ENCODE measurements at places on chromosomes 12 and 14.

- no peak for DNase-seq
Observed at GRCh38 chr12:12323591-12323990, 26.5 kb downstream of the MANSC1 start.

GRCh38 chr12:48356041-48356768 is 5.5 kb upstream of the ZNF641 start:
- no peak for DNase-seq

GRCh38 chr14:75418850-75419768 is 8.7 kb upstream of the JDP2 start:
- DNase-seq: no peak

DNA sequence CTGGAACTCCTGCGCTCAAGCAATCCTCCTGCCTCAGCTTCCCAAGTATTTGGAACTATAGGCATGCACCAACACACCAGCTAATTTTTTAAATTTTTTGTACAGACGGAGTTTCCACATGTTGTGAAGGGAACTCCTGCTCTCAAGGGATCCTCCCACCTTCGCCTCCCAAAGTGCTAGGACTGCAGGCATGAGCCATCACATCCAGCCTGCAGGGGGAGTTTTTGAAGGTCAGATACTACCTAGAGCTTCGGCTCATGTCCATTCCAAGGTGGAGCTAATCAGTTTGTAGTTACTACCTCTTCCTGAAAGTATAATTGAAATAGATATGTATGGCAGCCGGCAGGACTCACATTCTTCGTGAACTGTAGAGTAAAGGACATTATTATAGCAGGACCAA is 3.7 kb upstream of the TAS2R19 start:
- DNase-seq: no peak

DNA sequence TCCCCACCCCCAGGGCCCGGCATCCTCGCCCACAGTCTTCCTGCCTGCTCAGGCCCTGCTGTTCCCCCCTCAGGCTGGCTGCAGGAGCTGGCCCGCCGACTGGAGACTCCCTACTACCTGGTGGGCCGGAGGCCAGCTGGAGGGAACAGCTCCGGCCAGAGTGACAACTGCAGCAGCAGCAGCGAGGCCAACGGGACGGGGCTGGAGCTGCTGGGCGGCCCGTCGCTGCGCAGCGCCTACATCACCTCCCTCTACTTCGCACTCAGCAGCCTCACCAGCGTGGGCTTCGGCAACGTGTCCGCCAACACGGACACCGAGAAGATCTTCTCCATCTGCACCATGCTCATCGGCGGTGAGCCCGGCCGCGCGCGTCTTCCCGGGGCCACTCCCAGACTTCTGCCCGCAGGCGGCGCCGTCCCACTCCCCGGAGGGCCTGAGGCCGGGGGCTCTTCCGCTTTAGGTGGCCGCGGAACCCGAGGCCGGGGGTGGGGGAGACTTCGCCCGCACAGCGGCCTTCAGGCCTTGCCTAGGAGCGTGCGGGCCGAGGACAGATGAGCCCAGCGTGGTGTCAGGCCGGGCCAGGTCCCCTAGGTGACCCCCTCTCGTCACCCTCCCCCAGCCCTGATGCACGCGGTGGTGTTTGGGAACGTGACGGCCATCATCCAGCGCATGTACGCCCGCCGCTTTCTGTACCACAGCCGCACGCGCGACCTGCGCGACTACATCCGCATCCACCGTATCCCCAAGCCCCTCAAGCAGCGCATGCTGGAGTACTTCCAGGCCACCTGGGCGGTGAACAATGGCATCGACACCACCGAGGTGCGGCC is 10.2 kb downstream of the KCNH3 start:
- no peak for DNase-seq

DNA sequence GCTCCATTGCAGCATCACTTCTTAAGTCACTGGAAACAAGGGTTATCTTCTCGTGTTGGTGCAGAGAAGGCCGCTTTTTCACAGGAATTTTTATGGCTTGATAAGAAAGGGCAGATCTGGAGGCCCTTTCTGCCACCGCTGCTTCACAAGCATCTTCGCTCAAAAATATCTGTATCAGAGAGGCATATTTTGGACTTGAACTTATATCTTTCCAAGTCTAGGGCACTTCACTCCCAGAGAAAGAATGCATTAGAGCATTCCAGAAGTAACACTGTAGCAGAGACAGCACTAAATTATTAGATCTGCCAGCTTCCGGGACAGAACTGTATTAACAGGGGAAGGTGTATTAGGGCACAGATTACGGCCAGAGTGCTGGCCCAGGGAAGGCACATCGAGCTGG is 151.7 kb upstream of the AMIGO2 start:
- no peak for DNase-seq

GRCh38 chr12:45732936-45733335 is 3.4 kb downstream of the ARID2 start:
- DNase-seq: no peak

DNA sequence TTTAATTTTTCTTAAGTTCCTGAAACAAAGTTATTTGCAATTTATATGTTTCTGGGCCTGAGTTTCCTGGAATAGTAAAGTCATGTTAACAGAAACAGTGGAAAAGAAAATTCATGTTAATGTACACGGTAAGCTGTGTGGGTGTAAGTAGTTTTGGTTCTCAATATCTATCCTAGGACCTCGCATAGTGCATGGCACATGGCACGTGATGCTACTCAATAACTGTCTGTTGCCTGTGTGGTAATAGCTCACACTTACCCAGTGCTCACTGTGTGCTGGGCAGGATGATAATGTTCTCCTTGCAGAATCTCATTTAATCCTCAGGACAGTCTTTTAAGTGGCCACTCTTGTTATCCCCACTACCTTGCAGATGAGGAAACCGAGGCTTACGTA is 100.7 kb downstream of the DUSP16 start:
- DNase-seq: no peak

- DNase-seq: no peak
Observed at GRCh38 chr12:66508025-66508424, 170.9 kb downstream of the GRIP1 start.

DNA sequence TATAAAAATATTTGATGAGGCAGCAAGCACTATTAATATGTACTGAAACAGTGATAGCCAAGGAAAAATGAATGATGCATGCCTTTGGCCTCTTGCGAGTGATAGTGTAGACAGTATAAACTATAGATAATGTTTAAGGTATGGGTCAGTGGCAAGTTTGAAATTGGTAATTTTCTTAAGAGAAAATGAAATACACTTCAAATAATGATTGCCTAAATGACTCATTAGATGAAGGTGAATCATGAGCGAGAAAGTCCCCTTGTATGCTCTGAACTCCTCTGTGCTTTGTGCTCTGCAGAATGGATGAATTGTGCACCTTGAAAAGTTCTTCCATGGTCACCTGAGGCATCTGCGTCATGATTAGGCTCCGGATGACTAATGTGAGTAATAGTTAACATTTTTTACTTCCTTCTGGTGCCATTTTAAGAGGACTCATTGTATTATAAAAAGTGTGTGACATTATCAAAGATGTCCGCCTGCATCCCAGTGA is 84.9 kb upstream of the RTL1 start:
- no peak for DNase-seq

DNA sequence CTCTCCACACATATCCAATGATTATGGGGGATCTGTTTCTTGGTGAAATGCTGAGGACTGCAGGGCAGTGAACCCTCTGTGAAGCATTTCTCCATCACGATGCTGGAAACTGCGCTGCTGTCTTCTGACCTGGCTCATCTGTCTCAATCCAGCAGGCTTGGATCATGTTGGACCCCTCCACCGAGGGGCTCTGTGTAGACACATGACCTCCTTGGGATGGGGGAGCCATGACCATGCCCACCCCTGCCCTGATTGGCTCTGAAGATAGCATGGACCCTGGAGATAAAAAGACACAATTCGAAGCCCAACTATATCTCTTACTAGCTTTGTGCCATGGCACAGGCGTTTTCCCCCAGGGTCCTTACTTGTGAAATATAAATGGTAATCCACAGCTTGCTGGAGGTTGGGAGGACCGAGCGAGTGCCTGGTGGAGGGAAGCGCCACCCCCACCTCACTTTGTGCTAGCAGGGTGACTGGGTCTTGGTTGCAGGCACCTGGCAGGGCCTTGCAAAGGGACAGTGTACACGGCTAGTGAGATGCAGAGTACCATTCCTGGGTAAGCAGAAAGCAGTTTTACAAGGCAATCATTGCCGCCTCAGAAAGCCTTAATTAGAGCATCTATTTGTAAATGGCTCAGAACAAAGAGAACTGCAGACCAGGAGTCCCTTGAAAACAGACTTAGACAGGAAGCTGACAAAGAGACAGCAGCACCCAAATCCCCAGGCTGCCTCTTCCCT is 2.4 kb upstream of the KRT83 start:
- no peak for DNase-seq

DNA sequence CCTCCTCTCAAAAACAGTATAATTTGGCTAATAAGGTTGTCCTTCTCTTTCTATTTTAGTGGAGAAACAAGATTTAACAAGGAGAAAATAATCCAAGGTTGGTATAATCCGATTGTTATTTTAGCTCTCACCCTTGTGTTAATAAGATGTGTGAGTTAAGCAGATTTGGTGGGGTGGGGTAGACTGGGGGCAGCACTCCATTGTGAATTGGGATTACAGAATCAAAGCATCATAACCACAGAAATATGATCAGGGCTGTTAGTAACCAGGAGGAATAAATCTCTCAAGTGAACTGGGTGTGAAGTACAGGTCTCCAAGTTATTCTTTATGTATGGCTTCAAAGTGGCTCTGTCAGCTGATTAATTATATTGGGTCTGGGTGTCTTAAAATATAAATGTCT is 10.2 kb downstream of the TIGAR start:
- DNase-seq: no peak

DNA sequence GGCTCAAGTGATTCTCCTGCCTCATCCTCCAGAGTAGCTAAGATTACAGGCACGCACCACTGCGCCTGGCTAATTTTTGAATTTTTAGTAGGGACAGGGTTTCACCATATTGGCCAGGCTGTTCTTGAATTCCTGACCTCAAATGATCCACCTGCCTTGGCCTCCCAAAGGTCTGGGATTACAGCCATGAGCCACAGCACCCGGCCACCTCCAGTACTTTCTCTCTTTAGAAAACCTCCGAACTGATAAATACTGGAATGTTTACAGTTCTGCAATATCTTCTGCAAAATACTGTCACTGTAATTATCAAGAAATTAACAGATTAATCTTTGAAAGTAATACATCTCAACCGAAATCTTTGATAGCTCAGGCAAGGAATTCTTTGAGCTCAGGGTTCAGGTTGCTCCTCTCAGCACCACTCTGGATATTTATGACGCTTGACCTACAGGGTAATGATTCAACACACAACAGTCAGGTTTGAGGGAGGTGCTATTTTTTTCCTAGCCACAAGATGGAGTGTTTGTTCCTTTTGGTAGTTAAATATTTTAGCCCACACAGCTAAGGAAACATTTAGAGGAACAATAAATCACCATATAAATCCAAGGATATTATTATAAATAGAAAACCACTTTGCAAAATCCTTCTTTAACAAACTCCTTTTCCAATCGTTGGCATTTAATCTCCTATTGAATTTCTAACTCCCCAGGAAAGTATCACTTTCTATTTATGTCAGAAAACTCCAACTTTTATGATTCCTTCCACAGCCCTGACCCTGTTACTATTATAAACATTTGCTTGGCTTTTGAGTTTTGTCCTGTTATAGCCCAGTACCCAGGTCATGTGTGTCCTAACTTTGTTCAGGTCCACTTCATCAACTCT is 48.6 kb upstream of the GTF2A1 start:
- peak; percentile 34 for DNase-seq

- no peak for DNase-seq
Observed at GRCh38 chr14:74891870-74892269, 10.2 kb downstream of the DLST start.

- no peak for DNase-seq
Observed at GRCh38 chr12:67720351-67720856, 71.9 kb downstream of the DYRK2 start.

- no peak for DNase-seq
Observed at GRCh38 chr14:71574976-71575375, 357.3 kb upstream of the RGS6 start.

- DNase-seq: peak; percentile 95
Observed at GRCh38 chr12:57459055-57459749, 383 bp upstream of the GLI1 start.

GRCh38 chr14:72573725-72574417 is 320.0 kb downstream of the DPF3 start:
- no peak for DNase-seq

DNA sequence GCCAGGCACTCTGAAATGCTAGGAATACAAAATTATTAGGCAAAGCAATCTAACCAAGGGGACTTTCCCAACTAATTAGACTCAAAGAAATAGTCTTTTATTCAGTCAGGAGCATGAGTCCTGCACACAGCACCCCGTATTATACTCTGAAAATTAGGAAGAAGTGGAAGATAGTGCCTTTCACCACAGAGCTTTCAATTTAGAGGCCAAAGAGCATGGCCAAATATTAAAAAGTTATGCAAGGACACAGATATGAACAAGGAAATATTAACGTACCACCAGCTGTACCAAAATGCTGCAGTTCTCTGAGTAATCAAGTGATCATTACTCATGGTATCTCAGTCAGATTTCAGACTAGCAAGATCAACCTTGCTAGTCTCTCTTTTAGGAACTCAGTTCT is 22.6 kb upstream of the MDM2 start:
- no peak for DNase-seq

DNA sequence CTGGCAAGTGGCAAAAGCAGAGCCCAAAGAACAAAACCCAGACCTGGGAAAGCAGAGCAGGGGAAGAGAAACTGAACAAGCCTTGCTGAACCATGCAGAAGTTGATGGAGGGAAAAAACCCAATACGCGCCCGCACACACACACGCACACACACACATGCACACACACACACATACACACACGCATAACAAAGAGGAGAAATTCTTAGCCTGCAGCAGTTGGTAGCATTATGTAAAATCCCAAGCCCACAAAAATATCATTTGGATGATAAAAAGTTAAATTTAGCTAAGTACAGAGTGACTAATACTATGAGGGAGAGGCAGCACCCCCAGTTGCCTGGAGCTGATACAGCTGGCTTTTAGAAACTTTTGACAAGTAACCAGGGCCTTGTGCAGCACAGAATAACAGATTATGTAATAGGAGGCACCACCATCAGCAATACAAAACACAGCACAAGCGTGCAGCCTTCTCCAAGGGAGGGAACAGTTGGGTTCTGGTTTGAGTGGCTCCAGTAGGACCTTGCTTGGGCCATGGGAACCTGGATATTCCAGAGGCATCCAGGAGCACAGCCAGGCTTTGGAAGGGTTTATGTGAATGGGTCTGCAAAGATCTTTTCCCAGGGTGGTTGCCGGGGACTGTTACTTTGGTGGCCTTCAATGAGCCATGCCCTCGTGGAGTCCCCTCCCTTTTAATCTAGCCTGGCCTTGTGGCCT is 35.3 kb downstream of the PITPNM2 start:
- no peak for DNase-seq

DNA sequence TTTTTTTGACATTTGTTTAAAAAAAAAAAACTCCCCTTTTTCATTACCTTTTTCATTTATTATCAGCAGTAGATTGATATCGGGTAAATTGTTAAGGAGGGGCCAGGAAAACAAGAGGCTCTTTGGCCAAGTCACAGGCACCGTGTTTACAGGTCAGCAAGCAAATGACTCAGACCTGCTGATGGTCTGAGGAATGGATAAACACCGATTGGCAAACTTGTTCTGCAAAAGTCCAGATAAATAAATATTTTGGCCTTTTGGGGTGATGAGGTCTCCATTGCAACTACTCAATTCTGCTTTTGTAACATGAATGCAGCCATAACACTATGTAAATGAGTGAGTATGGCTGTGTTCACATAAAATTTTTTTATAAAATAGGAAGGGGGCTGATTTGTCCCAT is 94.0 kb downstream of the RPS29 start:
- no peak for DNase-seq
